Endothelial cell of umbilical vein (primary cell): ENCODE measurements at places on chromosomes 3 and 15. TPM values are rescaled to one million over a fixed set of nuclear protein-coding genes. Genes with fewer than 3 reads are reported as not detected.

Gene PIGBOS1
- total RNA-seq: 12.8 and 15.1 TPM in 2 replicates

Gene FEZF2
- not detected in 2 replicates for total RNA-seq

Gene SLC51A
- not detected in 2 replicates for total RNA-seq

Gene DCP1A
- 28.5 and 38.0 TPM in 2 replicates for total RNA-seq

Gene ZMAT3
- total RNA-seq: 33.1 and 35.5 TPM in 2 replicates

Gene CLDN16
- not detected in 2 replicates for total RNA-seq

Gene NXPE3
- total RNA-seq: 19.9 and 20.3 TPM in 2 replicates

Gene KNG1
- not detected in 2 replicates for total RNA-seq

Gene KCNH8
- total RNA-seq: not detected in 2 replicates

Gene PLA2G4D
- total RNA-seq: not detected in 2 replicates

Gene NAA50
- 152 and 160 TPM in 2 replicates for total RNA-seq

Gene RPP14
- total RNA-seq: 18.1 and 21.3 TPM in 2 replicates

Gene TTLL13
- total RNA-seq: not detected in 2 replicates

Gene GUCA1C
- total RNA-seq: not detected in 2 replicates

Gene ALS2CL
- 9.7 and 10.1 TPM in 2 replicates for total RNA-seq

Gene ANXA2
- total RNA-seq: 2,636 and 2,725 TPM in 2 replicates

Gene SLC15A2
- 0.11 and 0.60 TPM in 2 replicates for total RNA-seq

Gene MRAS
- total RNA-seq: 15.5 and 16.5 TPM in 2 replicates

Gene CLSTN2
- 0.38 TPM in 1 of 2 replicates, not detected in the other for total RNA-seq

Gene LNP1
- total RNA-seq: 0.80 and 0.81 TPM in 2 replicates

Gene SLC9A9
- 1.3 and 1.5 TPM in 2 replicates for total RNA-seq

Gene BSN
- total RNA-seq: 0.27 and 0.28 TPM in 2 replicates

Gene NSUN3
- total RNA-seq: 10.7 and 11.6 TPM in 2 replicates

Gene TM4SF18
- total RNA-seq: 142 and 158 TPM in 2 replicates

Gene FLNB
- 595 and 670 TPM in 2 replicates for total RNA-seq

Gene CCR1
- total RNA-seq: not detected in 2 replicates

Gene DYNC1LI1
- 45.6 and 47.6 TPM in 2 replicates for total RNA-seq

Gene ISL2
- not detected in 2 replicates for total RNA-seq

Gene CMTM8
- total RNA-seq: 7.3 and 8.1 TPM in 2 replicates

Gene CGNL1
- total RNA-seq: 25.7 and 27.1 TPM in 2 replicates

Gene THAP10
- 2.7 and 4.0 TPM in 2 replicates for total RNA-seq

Gene CCR3
- total RNA-seq: not detected in 2 replicates

Gene PSMD2
- 400 and 435 TPM in 2 replicates for total RNA-seq

Gene CFAP20DC
- total RNA-seq: 1.9 and 2.1 TPM in 2 replicates

Gene CD80
- not detected in 2 replicates for total RNA-seq

Gene CEMIP
- not detected in 2 replicates for total RNA-seq

Gene MUC20
- total RNA-seq: 0.62 and 0.81 TPM in 2 replicates
